ENCODE measurements at places on chromosomes 7 and 10.

GRCh38 chr10:44576702-44577191 lies 191.8 kb upstream of the CXCL12 start:
- no peak for DNase-seq

DNA sequence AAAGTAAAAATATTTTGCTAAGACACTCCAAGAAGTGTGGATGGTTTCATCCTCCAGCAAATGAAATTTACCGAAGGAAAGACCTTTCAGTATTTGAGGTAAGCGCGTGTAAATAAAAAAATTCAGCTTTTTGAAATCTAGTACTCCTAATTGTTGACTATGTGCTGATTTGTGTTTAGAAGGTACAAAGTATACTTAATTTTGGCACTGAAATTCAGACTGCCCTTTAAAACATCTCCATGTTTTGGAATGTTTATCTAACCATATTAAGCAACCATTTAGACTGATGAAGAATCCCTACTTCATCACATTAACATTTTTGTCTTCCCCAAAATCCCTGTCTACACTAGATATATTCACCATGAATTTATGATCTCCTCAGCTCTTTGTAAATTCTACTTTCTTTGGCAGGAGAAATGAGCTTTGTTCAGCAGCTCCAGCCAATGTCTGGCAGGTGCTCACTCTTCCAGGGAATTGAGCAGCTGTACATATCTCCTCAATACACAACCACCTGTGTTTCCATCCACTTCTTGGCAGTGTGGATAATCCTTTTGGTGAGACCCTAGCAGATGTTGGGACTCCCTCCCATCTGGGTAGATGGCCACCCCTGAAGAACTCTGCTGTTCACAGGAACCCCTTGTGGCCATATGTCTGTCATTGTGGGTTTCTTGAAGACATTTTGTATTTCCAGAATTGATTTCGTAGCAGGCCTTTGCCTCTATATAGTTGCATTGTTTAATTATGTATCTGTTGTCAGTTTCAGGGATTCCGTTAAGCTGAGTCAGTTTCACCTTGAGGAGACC lies 129.4 kb upstream of the SAMD8 start:
- no peak for DNase-seq

GRCh38 chr10:2300231-2300630 lies 562.9 kb upstream of the ADARB2 start:
- DNase-seq: no peak

DNA sequence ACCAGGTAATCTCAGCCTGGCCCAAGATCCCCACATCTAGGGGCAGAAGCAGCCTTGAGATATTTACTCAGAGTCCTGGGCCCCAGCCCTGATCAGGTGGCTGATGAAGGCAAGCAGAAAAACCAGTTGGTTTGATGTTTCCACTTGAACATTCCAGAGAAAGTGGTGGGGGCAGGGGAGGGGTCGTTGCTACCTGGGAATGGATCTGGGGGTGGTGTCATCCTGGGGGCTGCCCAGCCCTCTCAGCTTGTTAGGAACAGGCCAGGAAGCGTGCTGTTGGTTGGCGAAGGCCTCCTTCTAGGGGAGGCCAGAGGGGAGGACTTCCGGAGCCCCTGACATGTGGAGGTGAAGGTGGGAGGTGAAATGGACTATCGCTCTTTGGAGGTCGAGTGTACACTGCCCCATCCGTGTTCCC lies 3.7 kb upstream of the ABHD11 start:
- DNase-seq: no peak

GRCh38 chr7:155356323-155357105 lies 58.8 kb downstream of the INSIG1 start:
- no peak for DNase-seq

- DNase-seq: no peak
Observed at GRCh38 chr10:43963379-43963778, 314.7 kb upstream of the ZNF32 start.

GRCh38 chr7:111893190-111893589 lies 313.0 kb downstream of the DOCK4 start:
- no peak for DNase-seq

Measured in stimulated activated CD4-positive, alpha-beta T cell treated with anti-CD3 and anti-CD28 coated beads, Interleukin-2, amount 100 ng/mL, for 24 hours (primary cell).